ENCODE measurements at places on chromosomes 4 and X. TPM values are rescaled to one million over a fixed set of nuclear protein-coding genes. Genes with fewer than 3 reads are reported as not detected.

DNA sequence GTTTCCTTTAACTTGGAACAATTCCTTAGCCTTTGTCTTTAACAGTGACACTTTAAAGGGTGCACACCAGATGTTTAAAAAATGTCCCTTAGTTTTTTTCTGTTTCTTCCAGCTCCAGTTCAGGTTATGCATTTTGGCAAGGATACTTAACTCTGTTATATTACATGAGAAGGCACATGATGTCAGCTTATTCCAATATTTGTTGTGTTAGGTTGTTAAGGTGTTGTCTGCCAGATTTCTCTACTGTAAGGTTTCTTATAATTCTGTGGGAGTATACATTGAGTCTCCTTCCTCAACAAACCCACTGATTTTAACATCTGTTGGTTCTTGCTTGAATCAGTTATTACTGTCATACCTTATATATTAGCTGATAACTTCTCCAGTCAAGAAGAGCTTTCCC lies 33.3 kb downstream of the REST start:
- no peak for DNase-seq

DNA sequence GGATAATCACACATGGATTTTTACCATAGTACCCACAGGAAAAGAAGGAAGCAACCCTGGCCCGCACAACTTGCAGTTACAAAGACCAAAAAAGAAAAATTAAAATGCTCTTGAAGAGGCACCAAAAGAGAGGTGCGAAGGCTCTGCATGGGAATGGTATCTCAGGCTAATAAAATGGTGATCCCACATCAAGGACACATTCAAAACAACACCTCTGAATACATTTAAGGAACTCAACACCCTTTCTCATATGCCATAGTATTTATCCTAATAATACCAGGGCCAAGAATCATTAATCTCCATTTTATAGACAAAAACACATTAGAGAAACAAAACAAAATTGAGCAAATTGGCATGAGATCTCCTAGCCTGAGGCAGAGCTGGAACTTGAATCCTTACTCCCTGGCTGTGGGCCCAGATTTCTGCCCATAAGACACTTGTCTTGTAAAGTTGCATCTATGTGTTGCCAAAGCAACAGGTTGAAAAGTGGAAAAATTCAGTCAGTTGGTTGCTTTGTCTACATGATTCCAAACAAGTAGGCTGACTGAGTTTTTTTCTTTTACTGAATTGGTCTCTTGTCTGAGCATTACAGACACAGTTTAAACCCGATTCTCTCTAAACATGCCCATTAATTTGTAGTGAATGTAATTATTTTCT lies 33.5 kb downstream of the GUCY2F start:
- DNase-seq: no peak

- DNase-seq: no peak
These were observed 1286.6 kb downstream of the FSTL5 start for GRCh38 chr4:160877087-160877790.

- no peak for DNase-seq
These were observed 23.7 kb upstream of the NUDT6 start for GRCh38 chr4:122946142-122946541.

DNA sequence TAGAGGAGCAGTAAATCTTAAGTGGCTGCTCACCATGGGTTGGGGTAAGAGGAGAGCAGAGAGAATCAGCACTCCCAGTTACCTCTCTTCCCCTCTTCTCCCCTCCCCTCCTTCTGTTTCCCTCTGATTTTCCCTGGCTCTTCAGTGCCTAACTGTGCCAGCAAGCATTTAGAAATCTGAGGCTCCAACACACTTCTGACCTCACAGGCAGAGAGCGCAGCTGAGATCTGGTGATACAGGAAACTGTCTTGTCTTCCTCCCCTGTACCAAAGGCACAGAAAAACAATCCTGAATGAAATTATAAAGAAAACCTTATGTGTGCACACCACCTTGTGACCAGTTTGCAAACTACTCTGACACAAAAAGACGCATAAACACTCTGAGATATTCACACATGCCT lies 82.4 kb upstream of the SMIM10 start:
- DNase-seq: peak; percentile 40

DNA sequence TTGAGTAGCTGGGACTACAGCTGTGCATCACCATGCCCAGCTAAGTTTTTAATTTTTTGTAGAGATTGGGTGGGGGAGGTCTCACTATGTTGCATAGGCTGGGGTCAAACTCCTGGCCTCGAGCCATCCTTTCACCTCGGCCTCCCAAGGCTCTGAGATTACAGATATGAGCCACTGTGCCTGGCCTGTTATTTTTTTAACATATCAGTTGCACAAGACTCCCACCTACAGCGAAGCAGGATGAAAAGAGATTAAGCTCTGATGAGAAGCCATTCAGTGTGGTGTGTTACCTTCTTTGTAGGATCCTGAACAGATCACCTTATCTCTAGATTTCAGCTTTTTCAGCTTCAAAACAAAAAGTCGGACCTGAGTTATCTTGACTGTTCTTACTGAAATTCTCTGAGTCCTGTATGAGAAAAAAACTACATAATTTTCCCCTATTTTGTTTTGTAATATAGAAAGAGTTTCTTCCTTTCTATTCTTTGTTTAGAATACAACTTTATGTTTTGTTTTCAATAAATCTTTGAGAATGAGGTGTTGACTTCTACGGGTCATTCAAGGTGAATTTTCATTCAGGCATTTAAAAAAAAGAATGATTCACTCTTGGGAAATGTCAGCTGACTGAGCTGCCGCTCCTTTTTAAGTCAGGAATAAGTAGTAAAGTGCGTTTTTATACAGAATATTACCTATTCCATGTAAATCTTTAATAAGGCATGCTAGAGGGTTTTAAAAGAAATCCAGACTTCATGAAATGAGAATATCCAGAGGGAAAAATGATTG lies 134.6 kb downstream of the ARSF start:
- DNase-seq: no peak

- peak; percentile 83 for DNase-seq
These were observed 8.1 kb upstream of the GSX2 start for GRCh38 chr4:54091637-54092404.

DNA sequence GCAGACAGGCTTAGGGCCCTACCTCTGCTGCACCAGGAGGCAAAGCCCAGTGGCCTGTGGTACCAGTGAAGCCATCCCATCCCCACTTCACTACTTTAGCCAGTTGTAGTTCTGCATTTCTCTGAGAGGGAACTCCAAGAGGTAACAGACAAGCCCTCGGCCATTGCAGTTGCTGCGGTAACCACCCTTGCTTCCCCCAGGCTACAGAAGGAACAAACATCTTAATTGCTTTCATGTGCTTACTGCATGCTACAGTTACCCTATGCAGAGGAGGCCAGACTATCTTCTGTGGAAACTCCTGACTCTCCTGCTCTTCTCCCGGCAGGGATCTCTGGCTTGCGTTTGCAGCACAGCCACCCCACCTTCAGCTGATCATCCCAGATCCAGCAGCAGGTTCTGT lies 67.8 kb downstream of the SPIN4 start:
- no peak for DNase-seq

- DNase-seq: no peak
These were observed 241.8 kb upstream of the SMIM31 start for GRCh38 chr4:164512124-164512523.

DNA sequence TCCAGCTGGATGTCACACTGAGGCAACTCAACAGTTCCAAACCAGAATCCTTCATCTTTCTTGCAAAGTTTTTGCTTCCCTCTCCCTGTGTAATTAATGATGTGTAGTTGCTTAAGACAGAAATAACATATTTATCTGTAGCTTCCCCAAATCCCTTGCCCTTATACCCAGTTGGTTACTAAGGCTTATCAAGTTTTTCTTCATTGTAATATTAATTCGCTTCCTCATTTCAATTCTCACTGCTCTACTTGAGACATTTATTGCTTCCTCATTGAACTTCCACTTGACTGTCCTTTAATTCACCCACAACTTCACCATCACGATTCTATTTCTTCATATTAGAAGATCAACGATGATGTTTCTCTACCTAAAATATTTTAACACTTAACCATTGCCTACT lies 386.6 kb upstream of the CPEB2 start:
- no peak for DNase-seq

Gene CPLX1
- total RNA-seq: 0.17 TPM

Gene GC
- total RNA-seq: not detected
